Activated naive CD4-positive, alpha-beta T cell treated with Interleukin-2 at 50 U/mL for 16 hours (primary cell): ENCODE measurements at places on chromosomes 3 and 15.

GRCh38 chr15:74957476-74958035, 984 bp upstream of the RPP25 start:
- DNase-seq = no peak

DNA sequence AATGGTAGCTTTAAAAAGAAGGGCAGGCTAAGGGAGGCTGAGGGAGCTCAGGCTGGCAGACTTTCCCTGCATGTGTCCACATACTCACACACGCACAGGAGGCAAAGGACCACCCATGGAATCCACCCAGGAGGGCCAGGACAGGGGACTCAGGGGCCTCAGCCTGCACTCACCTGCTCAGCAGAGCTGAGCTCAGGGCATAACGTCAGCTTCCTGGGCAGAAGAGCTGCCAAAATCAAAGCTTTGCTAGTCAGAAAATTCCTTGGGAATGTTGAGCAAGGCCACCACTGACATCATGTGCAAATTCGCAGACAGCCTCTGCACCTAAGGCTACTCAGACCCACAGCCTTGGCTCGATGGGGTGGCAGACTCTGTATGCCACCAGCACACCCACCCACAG, 16.4 kb upstream of the ALAS1 start:
- DNase-seq = no peak

DNA sequence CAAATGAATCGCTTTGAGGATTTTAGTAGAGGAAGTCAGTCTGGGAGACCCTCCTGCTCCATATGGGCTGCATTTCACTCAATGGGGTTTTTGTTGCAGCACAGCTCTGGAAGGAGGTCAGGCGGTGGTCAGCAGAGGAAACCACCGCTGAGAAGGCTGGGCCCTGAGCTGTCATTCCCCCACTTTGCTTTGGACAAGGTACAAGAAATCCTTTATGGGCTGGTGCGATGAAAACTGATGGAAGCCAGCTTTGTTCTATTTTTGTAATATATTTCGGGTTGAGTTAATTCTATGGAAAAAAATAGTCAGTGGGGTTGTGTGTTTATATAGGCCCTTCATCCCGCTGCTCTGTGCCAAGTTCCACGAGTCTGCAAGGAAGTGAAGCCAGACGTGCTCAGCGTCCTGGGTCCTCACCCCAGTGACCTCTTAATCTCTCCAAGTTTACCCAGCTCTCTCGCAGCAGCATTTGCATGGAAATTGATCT, 157.1 kb upstream of the TMC3 start:
- DNase-seq = no peak

- DNase-seq = no peak
These were observed 220.0 kb downstream of the FAM43A start for GRCh38 chr3:194905696-194906095.

DNA sequence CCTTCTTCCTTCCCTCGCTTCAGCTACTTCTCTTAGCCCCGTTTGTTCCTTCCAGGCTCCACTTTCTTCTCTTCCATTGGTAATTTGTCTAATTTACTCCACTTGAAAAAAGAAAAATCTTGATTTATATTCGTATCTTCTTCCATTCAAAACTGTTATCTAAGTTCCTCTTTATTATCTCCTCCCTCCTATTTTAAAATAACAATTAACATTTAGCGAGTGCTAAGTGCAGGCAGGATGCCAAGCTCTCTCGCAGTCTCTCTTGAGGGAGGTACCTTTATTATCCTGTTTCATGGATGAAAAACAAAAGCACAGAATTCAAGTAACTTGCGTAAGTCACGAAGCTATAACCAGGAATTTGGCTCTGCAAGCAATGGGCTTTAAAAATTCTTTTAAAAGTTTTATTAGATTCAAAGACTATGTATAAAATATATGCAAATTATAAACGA, 418.9 kb upstream of the NAALADL2 start:
- no peak for DNase-seq

- no peak for DNase-seq
These were observed 24.7 kb downstream of the MYO5A start for GRCh38 chr15:52503788-52504496.

DNA sequence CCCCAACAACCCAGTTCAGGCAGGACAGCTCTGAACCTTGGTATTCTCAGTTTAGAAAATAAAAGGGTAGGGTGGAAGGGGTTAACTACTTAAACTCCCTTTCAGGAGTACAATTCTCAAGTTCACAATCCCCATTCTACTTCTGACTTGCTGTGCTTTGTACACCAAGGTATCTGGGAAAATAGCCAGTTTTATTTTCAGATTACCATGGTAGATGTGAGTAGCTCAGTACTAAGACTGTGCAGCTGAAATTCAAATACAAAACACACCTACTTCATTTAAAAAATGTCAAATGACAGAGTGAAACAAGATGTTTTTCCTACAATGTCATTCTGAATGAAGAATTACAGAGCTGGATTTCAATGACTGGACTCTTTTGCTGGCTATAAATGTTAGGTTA, 27.4 kb downstream of the SLC7A14 start:
- DNase-seq = no peak

DNA sequence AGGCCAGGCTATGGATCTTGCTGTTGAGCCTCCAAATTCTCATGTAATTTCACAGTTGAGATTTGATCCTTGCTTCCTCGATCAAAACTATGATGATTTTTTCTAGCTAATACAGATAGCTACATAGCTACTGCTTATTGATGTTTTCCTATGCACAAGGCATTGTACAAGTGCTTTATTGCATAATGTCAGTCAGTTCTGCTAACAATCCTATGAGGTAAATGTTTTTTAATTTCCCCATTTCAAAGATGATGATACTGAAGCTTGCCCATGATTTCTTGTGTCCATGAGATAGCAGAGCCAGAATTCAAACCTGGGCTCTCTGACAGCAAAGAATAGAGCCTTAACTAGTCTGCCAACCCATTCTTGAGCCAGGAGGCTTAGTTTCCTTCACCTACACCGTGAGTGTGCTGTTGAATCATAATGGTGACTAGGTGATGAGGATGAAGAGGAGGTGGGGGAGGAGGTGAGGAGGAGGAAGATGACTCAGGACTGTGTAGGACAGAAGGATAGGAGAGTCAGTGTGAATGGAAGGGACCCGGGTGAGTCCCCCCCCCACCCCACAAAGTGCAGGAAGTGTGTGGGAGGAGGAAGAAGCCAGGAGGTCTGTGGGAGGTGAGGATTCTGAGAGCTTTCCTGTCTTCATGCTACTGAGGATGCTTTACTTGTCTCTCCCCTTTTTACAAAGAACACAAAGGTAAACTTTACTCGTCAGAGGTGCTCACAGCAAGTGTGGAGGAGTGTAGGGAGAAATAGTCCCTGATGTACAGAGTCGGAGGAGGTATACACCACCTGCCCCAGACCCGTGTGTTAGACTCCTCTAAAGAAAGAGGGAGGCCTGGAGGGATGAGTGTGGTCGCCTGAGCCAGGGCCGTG, 3.6 kb downstream of the TAGLN3 start:
- peak; percentile 63 for DNase-seq

GRCh38 chr15:44584162-44584749, 47.3 kb downstream of the EIF3J start:
- DNase-seq = peak; percentile 66

- no peak for DNase-seq
These were observed 56.6 kb downstream of the FBLN2 start for GRCh38 chr3:13605555-13605954.

DNA sequence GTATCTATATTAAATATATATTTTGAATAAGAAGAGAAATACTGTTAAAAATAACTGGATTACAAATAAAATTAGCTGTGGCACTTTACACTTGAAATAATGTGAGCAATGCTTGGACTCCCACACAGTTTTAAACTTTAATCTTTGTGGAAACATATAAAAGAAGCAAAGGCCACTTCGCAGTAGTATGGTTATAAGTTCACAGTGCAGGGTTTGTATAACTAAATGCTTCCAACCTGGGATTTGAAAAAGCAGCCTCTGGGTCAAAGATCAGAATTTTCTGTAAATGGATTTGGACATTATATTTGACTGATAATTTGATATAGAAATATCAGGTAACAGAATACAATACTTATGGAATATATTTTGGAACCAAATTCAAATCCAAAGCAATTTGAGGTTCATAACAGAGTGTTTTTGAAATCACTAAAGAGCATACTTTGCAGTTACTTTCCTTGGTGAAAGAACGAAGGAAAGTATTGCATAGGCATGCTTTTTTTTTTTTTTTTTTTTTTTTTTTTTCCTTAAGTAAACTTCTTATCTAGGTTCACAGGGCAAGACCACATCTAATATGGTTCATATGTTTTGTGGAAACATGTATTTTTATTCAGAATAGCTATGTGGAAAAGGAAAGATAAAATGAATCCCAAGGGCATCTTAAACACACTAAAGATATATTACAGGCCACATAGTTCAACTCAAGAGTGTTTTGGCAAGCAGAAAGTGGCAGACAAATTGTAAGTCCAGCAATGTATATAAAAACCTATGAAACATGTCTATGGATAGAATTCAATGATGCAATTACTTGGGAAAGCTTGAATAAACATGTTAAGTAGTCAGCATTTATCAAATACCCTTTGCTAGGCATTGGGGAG, 47.1 kb upstream of the SGO1 start:
- DNase-seq = no peak

DNA sequence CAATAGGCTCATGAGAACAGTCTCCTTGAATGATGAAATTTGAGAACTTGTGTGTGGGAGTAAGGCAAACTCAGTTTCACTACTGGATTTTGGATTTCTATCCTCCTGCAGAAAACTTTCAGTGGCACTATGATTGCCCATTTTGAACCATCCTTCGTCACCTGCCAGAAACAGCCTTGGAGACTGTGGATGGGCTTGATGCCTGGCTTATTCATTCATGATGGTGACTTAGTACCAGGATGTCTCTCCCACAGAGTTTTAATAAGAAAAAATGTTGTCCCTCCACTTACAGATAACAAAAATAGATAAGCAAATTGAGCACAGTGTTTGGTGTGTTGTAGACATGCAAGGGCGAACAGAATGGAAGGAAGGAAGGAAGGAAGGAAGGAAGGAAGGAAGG, 53.5 kb upstream of the CPNE4 start:
- DNase-seq = no peak

DNA sequence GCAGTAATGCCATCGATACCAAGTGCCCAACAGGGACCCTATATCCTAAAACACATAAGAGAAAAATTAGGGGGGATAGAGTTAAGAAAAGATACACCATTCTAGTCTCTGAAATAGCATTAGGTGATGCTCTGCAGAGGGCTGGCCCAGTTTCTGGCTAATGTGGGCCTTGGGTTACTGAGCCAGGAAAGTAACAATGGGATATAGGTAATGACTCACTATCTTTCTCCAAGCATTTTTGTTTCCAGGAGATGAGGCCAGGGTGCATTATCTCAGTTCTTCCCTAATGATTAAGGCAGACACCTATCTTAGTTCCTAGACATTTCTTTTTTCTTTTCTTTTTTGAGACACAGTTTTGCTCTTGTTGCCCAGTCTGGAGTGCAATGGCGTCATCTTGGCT, 50.0 kb downstream of the PRKAR2A start:
- no peak for DNase-seq

GRCh38 chr15:90407871-90408317, 19.9 kb downstream of the IQGAP1 start:
- DNase-seq = no peak
